ENCODE measurements at places on chromosomes 3 and 15.

- no peak for DNase-seq
Observed at GRCh38 chr3:90241481-90241880, 1134.1 kb downstream of the EPHA3 start.

GRCh38 chr3:29635888-29636287 lies 355.0 kb downstream of the RBMS3 start:
- DNase-seq = no peak

DNA sequence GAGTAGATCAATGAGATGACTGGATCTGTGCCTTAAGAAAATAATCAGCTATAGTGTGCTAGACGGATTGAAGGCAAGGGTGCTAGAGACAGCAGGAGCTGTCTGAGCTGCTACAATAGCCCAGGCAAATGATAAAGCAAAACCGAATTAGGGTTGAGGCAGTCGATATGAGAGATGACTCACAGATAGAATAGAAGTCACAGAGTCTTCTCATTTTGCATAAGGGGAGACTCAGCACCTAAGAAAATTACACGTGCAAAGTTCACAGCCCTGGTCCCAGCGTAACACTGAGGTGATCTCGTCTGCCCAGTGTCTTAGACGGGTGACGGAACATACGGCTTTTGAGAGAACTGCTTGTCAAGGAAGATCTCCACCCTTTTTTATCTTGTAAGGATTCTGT lies 11.6 kb downstream of the LPP start:
- no peak for DNase-seq

GRCh38 chr3:106616556-106616955 lies 747.7 kb upstream of the CBLB start:
- no peak for DNase-seq

GRCh38 chr15:100806157-100806556 lies 73.5 kb upstream of the ALDH1A3 start:
- DNase-seq = no peak

DNA sequence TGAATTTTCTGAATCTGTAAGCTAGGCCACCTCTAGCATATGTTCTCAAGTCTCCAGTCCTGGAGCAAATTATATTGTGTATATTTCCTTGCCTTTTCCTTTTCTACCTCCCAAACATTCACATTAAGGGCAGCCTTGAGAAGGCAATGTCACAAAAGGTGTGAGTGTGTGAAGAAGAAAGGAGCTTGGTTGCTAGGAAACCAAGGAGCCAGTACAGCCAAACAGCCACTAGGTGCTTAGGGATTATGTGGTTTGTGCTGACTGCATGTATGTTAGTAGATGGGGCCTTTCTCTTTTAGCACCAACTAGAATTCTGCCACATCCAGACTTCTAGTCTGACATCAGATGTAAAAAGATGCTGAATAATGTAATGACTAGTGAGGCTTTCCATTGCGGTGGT lies 118.8 kb upstream of the DAZL start:
- no peak for DNase-seq

DNA sequence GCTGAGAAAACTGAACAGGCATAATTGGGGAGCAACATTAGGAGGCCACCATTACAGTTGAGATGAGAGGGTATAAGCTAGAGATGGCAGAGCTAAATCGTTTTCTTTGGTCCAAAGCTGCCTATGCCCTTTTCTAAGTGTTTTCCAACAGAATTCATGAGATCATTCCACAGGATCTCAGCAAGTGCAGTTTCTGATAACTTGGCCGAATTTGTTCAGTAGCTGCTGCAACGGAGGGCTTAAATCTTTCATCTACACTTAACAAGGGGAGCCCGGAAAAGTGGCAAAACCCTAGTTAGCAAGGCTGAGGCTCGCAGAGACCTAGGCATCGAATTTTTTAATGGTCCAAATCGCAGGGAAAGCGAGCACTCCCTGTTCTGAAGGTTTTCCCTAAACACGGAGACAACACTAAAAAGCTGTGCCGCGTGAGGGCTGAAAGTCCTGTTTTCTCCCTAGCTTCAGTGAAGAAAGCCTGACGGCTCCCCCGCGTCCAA lies 531 bp upstream of the BLOC1S6 start:
- DNase-seq = no peak

- DNase-seq = no peak
Observed at GRCh38 chr15:65517866-65518207, 348 bp upstream of the DPP8 start.

Measured in amniotic stem cell (primary cell).